ENCODE measurements at places on chromosomes 6 and 20. TPM values are rescaled to one million over a fixed set of nuclear protein-coding genes. Genes with fewer than 3 reads are reported as not detected.

The ORC3 gene
- total RNA-seq = 30.9 TPM

- DNase-seq = peak; percentile 95
Observed at GRCh38 chr6:90296341-90297114, at the start of gene BACH2. Gene BACH2 (minus strand): TSS chr6:90296843. CDS start chr6:90008844, 287,999 bp downstream.

- DNase-seq = no peak
Observed at GRCh38 chr6:2028457-2029038, 216.9 kb downstream of the GMDS start.

DNA sequence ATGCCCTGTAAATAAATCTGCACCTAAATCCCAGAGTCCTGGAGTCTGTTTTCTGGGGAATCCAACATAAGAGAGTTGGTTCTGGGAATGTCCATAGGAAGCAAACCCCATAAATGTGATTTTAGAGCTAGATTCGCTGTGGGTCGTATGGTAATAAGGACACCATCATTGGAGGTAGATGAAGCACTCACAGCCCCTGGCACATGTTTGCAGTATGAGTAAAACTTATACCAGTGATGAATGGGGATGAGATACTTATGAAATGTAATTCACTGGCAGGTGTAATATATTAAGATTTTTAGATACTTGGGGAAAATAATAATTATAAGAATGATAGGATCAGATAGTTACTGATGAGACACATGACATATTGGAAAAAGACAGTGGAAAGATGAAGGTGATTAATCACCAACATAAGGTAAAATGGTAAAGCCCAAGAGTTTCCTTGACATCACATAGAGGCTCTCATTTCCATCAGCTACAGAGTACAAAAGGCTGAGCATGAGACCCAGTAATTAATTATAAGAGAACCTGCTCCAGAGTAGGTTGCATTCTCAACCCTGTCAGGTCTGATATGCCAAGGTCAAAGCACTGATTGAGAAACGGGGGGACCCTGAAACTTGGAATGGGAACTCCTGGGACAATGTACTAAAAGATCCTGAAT lies 44.7 kb upstream of the THEMIS start:
- no peak for DNase-seq

DNA sequence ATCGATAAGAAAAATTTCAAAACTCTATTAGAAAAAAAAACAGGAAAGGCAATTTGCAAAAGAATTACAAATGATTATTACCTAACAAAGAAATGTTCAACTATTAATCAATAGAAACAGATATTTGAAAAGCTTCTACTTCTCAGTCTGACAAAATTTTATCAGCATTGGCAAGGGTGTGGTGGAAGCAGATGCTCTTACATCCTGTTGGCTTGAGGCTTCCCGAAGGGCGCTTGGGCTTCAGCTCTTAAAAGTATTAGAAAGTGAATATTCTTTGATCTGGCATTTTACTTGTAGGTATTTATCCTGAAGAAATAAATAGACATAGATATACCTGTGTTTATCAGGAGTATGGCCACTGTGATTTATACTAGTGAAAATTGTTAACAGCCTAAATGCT lies 38.7 kb downstream of the SLC35D3 start:
- no peak for DNase-seq

GRCh38 chr6:52300489-52300931 lies 16.0 kb upstream of the MCM3 start:
- no peak for DNase-seq
